SHP77 treated with DMSO at 0.1 percent for 48 hours (cell line): ENCODE measurements at places on chromosomes 16 and 17.

DNA sequence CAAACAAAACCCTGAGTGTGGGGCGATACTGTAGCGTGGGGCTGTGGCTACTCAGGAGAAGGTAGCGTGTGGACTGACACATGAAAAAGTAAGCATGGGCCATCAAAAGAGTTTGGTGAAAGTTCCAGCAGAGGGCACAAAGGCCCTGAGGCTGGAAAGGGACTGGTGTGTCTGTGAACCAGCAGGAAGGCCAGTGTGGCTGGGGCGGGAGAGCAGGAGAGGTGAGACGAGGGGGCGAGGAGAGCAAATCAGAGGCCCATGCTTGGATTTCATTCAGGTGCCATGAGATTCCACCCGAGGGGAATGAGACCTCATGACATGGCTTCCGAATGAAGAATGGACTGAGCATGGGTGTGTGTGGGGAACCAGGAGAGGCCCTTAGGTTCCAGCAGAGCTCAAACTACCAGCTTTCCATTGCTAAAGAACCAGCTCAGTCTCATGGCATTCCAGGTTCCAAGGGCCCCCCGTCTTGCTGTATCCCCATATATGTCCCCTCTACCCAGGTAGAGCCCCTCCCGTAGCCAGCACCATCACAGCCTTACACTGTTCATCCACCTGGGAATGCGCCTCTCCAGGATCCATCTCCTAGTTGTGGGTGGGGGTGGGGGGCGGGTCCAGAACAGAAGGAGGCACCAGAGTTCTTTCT is 31.1 kb downstream of the TRPV2 start:
- DNase-seq: no peak

DNA sequence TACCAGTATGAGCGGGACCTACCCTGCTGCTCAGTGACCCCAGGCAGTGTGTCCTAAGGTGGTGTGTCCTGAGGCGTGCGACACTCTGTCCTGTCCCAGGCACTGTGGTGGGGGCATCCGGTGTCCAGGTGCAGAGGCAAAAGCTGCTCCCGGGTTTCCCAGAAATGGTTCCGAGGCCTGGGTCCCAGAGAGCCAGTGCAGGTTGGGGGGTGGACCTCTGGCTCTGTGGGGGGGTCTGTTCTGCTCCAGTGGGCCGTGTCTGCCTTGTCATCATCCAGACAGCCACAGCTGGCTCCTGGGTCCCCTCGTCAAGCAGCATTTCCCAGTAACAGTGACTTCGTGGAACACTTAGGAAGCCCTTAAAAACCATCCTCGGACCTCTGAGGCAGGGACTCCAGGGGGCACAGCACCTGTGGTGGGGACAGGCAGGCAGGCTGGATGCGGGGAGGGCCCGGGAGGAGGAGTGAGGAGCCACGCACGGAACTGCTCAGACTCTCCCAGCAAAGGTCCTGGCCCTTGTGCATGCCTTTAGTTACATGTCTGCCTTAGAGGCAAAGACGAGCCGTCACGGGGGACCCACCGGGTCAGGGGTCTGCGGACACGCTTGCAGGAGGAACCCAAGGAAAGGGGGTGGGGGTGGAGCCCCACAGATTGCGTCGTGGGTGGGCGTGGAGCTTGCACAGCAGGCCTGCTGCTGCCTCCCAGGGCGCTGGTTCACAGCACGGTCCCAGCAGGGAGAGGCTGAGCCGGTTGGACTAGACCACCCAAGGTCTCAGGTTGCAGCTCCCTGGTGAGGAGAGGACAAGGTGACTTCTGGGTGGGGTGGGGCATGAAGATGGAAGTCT is 5.6 kb downstream of the SLC16A3 start:
- DNase-seq: no peak

DNA sequence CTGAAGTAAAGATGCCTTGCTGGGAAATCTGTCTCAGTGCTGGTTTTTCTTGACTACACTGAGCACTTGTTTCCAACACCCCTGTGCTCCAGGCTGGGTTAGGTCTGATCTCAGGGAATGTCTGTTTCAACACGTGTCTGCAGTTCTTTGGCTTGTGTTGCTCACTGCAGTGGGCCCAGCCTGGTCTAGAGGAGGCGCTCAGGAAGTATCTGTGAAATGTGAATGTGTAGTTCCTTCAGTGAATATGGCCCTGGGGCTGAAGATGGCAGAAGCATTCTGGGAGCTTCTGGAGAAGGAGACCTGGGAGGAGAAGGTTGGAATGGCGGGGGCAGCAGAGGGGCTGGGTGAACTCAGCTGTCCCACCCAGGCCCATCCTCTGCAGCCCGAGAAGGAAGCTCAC is 8.1 kb upstream of the YPEL3 start:
- no peak for DNase-seq

DNA sequence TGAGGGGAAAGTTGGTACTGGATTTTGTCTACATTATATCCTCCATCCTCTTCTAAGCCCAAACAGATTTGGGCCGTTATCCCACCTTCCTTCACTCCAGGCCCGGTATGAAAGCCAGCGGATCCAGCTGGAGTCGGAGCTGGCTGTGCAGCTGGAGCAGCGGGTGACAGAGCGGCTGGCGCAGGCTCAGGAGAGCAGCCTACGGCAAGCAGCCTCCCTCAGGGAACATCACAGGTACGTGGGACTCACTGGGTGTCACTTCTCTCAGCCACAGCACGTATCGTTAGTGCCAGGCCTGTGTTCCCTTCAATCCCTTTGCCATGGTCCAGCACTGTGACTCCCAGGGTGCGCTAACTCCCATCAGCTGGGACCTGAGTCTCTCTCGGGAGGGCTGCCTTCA is 11.3 kb downstream of the CNTROB start:
- DNase-seq: no peak

GRCh38 chr17:68847711-68848110 is 107.5 kb downstream of the ABCA8 start:
- DNase-seq: no peak

DNA sequence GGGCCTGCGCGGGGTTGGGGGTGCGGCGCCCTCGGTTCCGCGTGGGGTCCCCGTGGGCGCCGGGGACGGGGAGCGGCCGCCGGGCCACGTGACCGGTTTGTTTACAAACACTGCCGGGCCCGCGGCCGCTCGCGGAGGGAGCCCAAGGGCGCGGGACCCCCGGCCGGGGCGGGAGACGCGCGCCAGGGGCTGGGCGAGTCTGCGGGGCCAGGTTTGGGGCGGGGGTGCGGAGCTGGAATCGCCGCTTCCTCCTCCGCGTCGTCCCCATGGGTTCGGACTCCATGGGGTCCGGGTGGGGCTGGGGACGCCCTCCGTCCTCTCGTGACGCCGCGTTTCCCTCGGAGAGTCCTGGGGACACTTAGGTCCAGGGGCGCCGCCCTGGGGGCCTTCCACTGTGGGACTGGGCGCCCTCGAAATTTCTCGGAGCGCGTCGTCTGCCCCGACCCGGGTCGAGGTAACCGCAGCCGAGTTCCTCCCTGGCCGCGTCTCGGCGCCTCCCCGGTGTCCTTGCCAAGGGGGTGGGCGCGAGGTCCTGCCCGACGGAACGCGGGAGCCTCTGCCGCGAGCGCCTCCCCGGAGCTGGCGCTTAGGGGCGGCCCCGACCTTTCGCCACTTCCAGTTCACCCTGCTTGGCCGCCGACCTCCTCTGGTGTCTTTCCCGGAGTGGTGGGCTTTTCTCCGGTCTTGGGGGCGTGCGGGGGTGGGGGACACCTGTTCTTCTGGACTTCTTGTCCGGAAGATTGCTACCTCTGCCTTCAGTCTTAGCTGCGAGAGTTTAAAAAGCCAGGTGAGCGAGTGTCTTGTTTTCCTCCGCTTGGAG is 684 bp downstream of the YPEL2 start:
- DNase-seq: no peak

DNA sequence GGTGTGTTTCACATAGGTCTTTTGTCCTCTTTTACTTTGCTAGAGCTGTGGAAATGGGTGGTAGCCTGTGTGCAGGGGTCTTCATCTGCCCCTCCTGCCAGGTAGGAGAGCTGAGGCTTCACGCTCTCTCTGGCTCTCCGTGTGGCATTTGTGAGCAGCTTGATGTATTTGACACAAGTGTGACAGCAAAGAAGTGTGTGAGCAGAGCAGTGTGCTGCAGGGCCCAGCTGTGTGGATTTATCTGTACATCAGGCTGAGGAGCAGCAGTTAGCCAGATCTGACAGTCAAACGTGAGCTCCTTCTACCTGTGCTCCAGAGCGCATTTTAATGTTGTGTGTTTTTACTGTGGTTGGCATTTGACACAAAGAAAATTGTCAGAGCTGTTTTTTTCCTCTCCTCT is 101.8 kb downstream of the FTO start:
- DNase-seq: no peak

- DNase-seq: peak; percentile 54
Measured at GRCh38 chr17:72560303-72561247, 439.8 kb downstream of the SOX9 start.

- no peak for DNase-seq
Measured at GRCh38 chr17:68197997-68198930, 49.6 kb upstream of the AMZ2 start.

GRCh38 chr16:4220358-4220757 is 21.5 kb downstream of the SRL start:
- DNase-seq: no peak

DNA sequence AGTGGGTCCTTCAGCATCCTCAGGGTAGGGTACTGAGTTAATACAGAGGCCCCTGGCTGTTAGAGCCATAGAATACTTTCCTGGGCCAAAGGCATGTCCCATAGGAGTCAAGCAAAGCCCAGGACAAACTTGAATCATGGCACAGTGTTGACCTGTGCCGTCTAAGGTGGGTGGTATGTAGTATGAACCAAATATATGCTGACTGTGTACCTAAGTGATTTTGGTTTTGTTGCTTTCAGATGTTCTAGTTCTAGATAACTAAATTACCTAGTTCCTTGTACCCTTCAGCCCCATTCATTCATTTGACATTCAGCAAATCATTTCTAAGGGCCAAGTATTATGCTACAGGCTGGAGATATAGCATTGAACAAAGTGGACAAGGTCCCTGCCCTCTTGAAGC is 61.3 kb upstream of the GPRC5B start:
- no peak for DNase-seq

- DNase-seq: no peak
Measured at GRCh38 chr16:8714174-8714573, 39.8 kb downstream of the ABAT start.

DNA sequence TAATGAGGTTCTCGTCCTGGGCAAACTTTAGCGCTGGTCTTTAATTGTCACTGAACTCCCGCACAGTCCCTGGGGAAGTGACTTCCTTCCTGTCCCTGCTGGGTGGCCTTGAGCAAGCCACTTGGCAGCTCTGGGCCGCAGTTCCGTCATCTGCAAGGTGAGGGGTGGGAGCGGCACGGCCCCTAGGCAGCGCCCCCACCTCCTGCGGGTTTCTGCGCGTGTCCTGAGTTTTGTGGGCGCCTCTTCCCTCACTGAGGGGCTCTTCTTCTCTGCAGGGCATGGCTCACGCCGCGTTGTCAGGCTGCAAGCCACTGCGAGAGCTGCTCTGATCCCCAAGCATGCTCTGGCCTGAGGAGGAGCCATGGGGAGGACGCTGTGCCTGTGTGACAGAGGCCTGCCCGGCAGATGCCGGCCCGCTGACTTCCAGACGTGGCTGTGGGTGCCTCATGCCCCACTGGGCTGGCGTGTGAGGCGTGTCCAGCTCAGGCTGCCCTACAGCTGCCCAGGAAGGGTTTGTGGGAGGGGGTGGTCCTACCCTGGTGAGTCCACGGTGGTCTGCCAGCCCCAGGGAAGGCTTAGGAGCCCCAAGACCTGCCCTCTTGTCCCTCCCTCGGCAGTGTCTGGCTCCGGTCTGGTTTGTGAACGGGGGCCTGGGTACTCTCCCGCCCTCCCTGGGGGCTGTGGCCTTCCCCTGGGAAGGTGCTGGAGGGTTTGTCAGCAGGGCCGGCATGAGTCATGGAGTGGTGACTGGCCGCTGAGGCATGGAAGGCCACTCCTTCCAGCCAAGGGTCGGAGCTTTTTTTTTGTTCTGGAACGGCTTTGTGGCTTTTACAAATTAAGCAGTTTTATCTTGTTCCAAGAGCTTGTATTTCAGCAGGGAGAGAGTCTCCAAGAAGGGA is 182.0 kb downstream of the SEC14L1 start:
- no peak for DNase-seq

- DNase-seq: no peak
Measured at GRCh38 chr17:78498848-78499247, 78.3 kb downstream of the DNAH17 start.

DNA sequence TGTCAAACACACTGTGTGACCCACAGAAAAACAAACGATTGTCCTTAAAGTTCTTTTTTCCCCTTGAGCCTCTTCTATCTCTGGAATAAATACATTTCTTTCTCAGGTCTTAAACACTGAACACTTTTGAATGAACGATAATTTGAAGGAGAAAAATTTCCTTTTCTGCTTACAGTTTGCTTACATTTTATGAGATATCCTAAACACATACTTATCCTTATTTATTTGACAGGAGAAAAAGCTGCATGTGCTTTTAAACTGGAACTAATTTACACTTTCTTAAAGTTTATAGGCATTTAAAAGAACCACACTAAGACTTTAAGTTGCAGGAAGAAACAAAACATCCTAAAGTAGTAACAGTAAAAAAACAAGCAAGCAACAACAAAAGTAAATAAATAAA is 4.7 kb upstream of the IGF2BP1 start:
- no peak for DNase-seq

DNA sequence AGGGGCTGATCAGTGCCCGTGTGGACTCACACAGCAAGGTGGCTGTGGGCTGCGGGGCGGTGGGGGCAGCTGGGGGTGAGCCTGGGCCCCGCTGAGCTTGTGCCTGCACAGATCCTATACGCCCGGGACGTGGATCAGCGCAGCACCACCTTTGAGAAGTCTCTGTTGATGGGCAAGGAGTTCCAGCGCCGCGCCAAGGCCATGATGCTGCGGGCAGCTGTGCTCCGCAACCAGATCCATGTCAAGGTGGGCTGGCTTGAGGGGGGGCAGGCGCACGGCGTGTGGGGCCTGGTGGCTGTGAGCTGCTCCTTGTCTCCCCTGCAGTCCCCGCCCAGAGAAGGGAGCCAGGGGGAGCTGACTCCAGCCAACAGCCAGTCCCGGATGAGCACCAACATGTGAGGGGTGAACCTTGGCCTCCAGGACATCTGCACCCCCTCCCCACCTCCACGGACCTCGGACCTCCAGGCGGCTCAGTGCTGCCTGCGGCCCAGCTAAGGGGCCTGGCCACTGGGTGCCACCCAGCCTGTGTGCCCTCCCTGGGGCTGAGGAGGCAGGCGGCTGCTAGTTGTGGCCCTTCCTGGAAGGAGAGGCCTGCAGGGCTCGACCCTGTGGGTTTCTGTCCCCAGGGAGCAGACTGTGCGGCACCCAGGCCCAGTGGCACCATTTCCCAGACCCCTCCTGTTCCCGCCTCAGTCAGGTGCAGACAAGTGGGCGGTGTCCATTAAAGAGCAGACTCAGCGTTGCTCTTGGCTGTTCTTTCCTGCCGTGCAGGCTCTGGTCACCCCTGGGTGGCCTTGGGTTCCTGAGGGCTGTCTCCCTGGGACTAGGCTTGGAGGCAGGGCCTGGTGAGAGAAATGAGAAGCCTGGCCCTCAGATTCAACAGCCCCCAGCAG is 5.3 kb downstream of the GPS1 start:
- no peak for DNase-seq

- no peak for DNase-seq
Measured at GRCh38 chr16:51045186-51045585, 105.9 kb downstream of the SALL1 start.

GRCh38 chr16:79808731-79809130 is 208.2 kb upstream of the MAF start:
- DNase-seq: no peak

GRCh38 chr16:82454152-82454551 is 172.6 kb upstream of the CDH13 start:
- no peak for DNase-seq

GRCh38 chr17:82010575-82011525 is 11.8 kb downstream of the CENPX start:
- DNase-seq: no peak
